ENCODE measurements at places on chromosomes 2 and 18.

DNA sequence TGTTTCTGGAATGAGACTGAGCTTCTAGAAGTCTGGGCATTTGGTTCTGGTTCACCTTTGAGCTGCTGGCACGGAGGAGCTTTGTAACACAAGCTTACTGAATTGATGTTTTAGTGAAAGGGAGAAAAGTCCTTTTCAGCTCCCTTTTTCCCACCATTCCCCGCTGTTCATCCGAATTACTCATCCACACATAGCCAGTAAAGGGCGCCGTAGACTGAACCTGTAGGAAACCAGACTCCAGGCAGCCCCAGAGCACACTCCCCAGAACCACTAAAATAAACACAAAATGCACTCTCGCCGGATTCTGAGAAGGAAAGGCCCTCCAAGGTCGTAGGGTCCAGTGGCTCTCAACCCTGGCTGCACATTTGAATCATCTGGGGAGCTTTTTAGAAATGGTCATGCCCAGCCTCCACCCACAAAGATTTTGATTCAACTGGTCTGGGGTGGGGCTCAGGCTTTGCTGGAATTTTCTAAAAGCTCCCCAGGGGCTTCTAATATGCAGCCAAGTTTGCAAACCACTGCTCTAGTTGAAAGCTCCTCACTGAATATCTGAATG is 29.6 kb downstream of the TCF7L1 start:
- no peak for DNase-seq

DNA sequence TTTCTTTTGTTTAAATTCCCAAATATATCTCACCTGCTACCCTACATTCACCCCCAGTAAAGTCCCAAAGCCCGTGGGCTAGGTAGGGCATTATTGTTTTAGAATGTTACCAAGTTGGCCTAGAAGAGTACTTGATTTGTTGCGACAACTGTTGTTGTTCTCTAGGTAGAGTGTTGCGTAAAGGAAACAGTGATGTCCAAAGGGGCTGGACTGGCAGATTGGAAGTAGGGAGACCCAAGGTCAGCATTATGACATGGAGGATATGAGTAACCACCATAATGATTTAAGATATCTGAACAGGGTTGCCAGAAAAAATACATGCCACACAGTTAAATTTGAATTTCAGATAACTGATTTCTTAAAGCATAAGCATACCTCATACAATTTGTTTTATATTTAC is 39.2 kb downstream of the SCN1A start:
- no peak for DNase-seq

GRCh38 chr2:42064417-42064942 is 16.7 kb downstream of the PKDCC start:
- no peak for DNase-seq

DNA sequence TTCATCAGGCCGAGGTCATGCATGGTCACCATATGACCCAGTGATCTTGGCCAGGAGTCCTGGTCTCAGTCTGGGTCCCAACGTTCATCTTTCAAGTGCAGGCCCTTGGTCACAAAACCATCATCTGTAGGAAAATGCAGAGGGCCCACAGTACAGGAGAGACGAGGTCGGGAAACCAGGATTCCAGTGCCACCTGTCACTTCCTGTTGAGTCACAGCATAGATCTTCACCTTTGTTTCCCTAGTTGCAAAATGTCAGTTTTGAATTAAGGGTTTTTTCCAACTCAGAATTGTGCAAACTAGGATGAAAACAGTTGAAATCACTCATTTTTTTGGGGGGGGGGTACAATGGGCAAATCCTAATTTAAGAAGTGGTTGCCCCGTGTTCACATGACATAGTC is 162.2 kb downstream of the INSIG2 start:
- no peak for DNase-seq

- no peak for DNase-seq
Measured at GRCh38 chr2:61775956-61776570, 77.8 kb downstream of the FAM161A start.

Data from activated CD8-positive, alpha-beta T cell treated with anti-CD3 and anti-CD28 coated beads for 36 hours (primary cell).